Left cardiac atrium (tissue), 4 donors: ENCODE measurements at places on chromosomes 3 and 15. TPM values are rescaled to one million over a fixed set of nuclear protein-coding genes. Genes with fewer than 3 reads are reported as not detected.
A peak's percentile ranks its signal among the peaks of the same experiment; 100 is the strongest.

- no peak for DNase-seq
These were observed 709.4 kb downstream of the ZNF385D start for GRCh38 chr3:21041621-21042020.

- DNase-seq: no peak
These were observed 22.5 kb downstream of the PLCL2 start for GRCh38 chr3:16907243-16907642.

GRCh38 chr15:69591905-69592508 is 139.4 kb downstream of the RPLP1 start:
- DNase-seq: no peak

DNA sequence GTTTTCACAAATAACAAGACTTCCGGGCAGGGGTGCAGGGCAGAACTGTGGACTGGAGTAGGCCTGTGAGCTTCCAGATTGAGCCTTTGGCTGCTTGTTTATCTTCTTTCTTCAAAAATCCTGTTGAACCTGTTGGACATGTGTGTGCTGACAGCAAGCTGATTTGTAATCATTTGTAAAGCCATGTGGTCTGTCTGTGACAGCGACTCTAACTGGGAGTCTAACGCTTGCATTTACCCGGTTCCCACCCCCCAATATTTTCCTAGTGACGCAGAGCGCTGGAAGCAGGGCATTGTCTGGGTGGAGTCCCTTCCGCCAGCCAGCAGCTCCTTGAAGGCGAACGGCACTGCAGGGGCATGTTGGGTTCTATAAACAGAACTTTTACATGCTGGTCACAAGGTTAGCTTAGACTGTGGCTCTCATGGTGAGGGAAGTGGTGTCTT is 85.7 kb upstream of the MYZAP start:
- peak; percentile 85 for DNase-seq

GRCh38 chr15:68208636-68209240 is 3.6 kb upstream of the CALML4 start:
- DNase-seq: peak; percentile 16

DNA sequence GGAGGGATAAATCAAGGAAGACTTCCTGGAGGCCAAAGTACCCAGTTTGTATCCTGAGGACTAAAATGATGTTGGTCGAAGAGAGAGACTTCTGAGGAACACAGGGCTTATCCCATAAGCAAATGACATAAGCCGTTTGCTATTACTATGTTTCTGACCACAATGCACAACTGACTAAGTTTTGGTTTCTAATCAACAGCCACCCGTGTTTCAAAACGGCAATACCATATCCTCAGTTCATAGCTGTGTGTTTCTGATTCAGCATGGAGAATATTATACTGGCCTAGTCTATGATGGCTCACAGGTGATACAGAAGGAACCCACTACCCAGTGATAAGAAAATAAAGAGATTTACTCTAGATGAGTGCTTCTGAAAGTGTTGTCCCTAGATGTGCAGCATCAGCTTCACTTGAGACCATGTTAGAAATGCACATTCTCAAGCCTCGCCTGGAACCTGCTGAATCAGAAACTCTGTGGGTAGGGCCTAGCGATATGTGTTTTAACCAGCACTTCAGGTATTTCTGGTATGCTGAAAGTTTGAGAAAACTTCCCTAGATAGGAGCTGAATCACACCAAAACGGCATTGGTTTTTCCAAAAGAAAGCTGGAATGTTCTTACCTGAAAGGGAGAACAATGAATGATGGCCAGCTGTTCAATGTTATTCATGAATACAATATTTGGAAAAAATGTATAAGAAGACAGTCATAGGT is 639.7 kb upstream of the NR2F2 start:
- DNase-seq: no peak

GRCh38 chr3:170471149-170471548 is 52.5 kb downstream of the CLDN11 start:
- DNase-seq: no peak

- peak; percentile 53 for DNase-seq
These were observed 98.9 kb upstream of the FRMD4B start for GRCh38 chr3:69484507-69485393.

GRCh38 chr3:107116251-107116650 is 261.0 kb upstream of the CCDC54 start:
- DNase-seq: no peak

- no peak for DNase-seq
These were observed 22.0 kb downstream of the CPEB1 start for GRCh38 chr15:82625136-82625535.

- no peak for DNase-seq
These were observed 138.2 kb downstream of the PLD1 start for GRCh38 chr3:171672124-171672523.

DNA sequence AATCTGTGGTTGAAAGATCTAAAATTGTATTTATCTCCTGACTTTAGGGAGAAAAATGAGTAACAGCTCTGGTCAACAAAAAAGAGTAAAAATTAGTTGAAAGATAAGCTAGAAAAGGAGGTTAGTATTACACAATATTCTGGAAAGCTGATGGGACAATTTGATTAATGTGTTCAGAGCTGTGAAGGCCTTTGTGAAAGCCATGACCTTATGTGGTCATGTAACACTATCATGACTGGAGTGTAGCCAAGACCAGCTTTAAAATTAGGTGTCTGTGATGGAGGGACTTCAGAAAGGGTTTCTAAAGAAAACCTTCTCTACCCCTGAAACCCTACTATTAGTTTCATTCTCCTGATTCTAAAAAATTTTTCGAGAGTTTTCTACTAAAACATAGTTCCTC is 127.2 kb downstream of the NFKBIZ start:
- DNase-seq: no peak

- no peak for DNase-seq
These were observed 76.1 kb downstream of the CD200 start for GRCh38 chr3:112409041-112409440.

DNA sequence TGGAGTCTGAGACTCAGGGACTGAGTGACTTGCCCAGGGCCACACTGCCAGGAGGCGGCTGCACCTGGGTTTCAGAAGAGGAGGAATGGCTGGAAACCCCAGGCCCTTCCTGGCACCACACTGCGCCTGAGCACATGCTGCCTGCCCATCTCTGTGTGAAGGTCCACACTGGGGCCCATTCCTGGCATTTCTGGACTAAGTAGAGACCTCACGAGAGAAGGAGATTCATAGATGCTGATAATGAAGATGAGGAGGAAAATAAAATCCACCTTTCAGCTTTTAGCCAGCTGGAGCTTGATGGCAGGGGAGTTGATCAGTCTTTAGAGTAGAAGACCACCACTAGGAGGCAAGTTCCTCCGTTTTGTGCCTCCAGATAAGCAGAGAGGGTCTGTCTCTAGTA is 40.2 kb upstream of the TF start:
- DNase-seq: no peak

- DNase-seq: no peak
These were observed 52.3 kb upstream of the ADAMTS9 start for GRCh38 chr3:64739971-64740631.

- DNase-seq: no peak
These were observed 10.9 kb downstream of the GPR87 start for GRCh38 chr3:151305775-151306151.

DNA sequence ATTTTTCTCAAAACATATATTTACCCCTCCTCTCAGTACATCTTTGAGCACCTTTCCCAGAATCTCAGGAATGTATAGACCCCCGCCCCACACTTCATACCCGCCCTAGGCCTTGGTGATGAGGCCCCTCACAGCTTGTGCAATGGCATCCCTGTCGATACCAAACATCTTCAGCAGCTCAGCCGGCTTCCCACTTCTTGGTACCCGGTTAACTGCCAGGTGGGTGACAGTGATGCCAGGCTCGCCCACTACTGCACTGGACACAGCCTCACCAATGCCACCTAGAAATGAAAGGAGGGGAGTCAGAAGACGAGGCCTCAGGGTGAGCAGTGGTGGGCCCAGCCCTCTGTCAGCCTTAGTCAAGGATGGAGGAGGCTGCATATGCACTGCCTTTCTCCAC is 30.2 kb downstream of the TKT start:
- DNase-seq: no peak

DNA sequence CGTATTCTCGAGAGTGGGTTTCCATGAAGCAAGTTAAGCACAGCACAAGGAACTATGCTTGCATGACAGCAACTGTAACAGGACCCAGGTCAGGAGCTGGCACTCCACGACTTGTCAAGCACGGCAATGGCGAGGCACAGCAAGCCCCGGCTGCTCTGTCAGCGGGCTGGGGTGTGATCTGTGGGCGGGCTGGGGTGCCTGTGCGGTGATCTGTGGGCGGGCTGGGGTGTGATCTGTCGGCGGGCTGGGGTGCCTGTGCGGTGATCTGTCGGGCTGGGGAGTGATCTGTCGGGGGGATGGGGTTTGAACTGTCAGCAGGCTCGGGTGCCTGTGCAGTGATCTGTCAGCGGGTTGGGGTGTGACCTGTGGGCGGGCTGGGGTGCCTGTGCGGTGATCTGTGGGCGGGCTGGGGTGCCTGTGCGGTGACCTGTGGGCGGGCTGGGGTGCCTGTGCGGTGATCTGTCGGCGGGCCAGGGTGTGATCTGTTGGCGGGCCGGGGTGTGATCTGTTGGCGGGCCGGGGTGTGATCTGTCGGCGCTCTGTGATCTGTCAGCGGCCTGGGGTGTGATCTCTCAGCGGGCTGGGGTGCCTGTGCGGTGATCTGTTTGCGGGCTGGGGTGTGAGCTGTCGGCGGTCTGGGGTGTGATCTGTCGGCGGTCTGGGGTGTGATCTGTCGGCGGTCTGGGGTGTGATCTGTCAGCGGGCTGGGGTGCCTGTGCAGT is 205.7 kb downstream of the XXYLT1 start:
- DNase-seq: peak; percentile 28

- DNase-seq: no peak
These were observed 13.1 kb upstream of the OSBPL11 start for GRCh38 chr3:125608419-125608818.

EDC3 gene
- 19.8 TPM for total RNA-seq

MAP6D1 gene
- 2.2 TPM for total RNA-seq

CCR3 gene
- not detected for total RNA-seq

ATP13A5 gene
- total RNA-seq: not detected

TMC3 gene
- not detected for total RNA-seq

SEMA3G gene
- 19.9 TPM for total RNA-seq

CORO2B gene
- 8.9 TPM for total RNA-seq
